Mesenchymal stem cell (in vitro differentiated cells and primary cell): ENCODE measurements at places on chromosomes 11 and 22.
A peak's percentile ranks its signal among the peaks of the same experiment; 100 is the strongest.

- no peak for DNase-seq
Observed at GRCh38 chr11:115119146-115119545, 385.1 kb downstream of the CADM1 start.

DNA sequence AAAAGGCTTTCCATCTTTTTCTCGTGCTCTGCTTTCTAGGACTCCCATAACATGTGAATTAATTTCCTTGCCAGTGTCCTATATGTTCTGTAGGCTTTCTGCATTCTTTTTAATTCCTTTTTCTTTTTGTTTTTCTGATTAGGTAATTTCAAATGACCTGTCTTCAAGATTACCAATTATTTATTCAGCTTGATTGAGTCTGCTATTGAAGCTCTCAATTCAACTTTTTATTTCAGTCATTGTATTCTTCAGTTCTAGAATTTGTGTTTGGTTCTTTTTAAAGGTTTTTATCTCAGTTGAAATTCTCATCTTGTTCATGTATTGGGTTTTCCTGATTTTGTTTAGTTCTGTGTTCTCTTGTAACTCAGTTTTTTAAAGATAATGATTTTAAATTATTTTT is 14.5 kb downstream of the PATE3 start:
- DNase-seq = no peak

DNA sequence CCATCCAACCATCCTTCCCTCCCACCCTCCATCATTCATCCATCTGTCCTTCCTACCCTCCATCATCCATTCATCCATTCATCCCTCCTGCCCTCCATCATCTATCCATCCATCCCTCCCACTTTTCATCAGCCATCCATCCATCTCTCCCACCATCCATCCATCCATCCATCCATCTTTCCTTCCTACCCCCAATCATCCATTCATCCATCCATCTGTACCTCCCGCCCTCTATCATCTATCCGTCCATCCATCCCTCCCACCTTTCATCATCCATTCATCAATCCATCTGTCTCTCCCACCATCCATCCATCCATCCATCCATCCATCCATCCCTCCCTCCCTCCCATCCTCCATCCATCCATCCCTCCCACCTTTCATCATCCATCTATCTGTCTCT is 968.8 kb downstream of the BRD1 start:
- no peak for DNase-seq

- no peak for DNase-seq
Observed at GRCh38 chr22:43944670-43945430, 10.4 kb upstream of the SAMM50 start.

DNA sequence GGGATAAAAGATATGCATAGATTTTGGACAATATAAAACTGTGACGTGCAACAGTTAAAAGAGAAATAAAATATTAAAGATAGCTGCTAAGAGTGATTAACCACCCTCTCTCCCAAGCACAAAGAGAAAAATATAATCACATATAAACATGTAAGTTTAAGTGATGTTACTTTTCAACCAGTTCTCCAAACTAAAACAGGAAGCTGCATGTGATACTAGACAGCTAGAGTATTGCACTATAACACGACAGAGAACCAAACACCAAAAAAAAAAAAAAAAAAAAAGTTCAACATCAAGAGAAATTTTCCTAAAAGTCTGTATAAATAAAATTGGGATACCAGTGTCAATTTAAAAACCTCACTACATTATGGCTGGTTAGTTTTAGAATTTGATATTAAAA is 79.1 kb downstream of the PICALM start:
- no peak for DNase-seq

DNA sequence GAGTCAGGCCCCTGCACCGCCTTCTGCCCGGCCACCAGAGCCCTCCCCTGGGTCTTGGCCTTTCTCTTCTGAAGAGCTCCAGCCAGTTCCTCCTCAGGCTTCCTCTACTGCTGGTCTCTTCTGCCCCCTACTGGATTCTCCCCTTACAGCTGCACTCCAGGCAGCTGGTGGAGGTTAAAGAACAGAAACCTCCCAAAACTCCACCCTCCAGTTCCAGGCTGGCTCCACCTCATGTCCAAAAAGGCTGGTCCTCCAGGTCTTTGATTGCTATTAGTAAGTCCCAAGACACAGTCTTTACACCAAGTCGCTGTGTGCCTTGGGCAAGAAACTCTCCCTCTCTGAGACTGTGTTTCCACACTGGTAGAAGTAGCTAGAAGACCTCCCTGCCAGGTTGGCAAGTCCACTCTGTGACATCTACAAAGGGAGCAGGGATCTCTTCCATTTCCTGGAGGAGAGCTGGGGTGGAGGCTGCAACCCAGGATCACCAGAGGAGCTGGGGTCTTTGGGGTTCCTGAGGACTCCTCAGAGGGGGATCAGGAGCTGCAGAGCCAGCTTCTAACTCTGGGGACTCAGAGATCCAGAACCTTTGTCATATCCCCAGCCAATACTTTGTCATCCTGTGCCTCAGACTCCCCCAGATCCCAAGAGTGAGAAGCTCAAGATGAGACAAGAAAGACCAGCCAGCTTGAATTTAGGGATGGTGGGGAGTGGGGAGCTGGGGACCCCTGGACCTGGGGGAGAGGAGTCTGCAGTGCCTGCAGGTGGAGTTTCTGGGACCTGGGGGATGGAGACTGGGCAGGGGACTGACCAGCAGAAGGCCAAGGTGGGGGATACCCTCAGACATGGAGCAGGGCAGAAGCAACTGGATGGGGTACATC is 3.4 kb upstream of the IGLL5 start:
- peak; percentile 3 for DNase-seq
